ENCODE measurements at places on chromosomes 16 and 17.

DNA sequence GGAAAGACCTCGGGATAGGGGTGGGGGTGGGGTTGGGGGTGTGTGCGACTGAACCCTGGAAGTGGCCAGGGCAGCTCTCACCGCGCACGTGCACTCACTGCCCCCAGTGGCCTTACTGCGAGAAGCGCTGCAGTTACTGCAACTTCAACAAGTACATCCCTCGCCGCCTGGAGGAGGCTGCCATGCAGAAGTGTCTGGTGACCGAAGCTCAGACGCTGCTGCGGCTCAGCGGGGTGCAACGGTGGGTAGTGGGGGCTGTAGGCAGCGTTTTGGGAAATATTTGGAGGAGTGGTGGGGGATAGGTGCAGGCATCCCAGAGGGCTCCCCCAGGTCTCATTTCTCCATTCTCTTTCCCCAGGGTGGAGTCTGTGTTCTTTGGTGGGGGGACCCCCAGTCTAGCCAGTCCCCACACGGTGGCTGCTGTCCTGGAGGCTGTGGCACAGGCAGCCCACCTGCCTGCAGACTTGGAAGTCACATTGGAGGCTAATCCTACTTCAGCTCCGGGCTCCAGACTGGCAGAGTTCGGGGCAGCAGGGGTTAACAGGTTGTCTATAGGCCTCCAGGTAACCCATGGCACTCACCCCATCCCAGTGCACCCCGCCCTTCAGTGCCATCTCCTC is 972 bp downstream of the RSAD1 start:
- peak; percentile 79 for DNase-seq

- no peak for DNase-seq
These were observed 82.6 kb downstream of the C16orf78 start for GRCh38 chr16:49455991-49456745.

GRCh38 chr16:82628711-82629110 is 1.9 kb downstream of the CDH13 start:
- no peak for DNase-seq

GRCh38 chr16:68646953-68647659 is 2.0 kb downstream of the CDH3 start:
- no peak for DNase-seq

- DNase-seq, result peak; percentile 75
These were observed at the start of gene CCL2 for GRCh38 chr17:34254651-34255380. CCL2 (plus strand) TSS chr17:34255285; CDS start chr17:34255350, 65 bp downstream.

GRCh38 chr17:14940938-14941265 is 324.2 kb downstream of the PMP22 start:
- no peak for DNase-seq

DNA sequence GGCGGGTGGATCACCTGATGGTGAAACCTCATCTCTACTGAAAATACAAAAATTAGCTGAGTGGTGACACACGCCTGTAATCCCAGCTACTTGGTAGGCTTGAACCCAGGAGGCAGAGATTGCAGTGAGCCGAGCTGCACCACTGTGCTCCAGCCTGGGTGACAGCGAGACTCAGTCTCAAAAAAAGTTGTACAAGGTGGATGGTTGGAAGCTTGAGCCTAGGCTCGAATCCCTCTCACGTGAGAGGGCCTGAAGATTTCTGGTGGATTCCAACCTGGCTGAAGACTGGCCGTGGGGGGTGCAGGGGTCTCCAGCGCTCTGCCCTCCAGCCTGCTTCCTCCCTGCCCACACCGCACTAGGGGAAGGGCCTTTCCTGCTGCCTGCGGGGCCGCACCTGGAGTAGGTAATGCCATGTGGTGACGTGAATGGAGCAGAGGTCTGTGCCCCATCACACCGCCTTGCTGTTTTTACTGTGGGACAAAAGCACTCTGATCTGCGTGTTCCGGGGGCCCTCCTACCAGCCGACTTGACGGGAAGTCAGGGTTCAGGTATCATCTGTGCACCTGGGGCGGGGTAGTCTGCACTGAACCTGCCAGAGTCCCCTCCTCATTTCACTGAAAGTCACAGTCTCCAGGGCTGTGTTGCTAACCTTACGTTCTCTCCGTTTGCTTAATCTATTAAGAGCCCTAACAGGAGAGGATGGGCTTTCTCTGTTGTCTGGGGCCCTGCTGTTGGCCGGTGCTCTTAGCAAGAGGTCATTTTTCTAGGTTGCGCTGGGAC is 4.2 kb downstream of the RPL13 start:
- no peak for DNase-seq

DNA sequence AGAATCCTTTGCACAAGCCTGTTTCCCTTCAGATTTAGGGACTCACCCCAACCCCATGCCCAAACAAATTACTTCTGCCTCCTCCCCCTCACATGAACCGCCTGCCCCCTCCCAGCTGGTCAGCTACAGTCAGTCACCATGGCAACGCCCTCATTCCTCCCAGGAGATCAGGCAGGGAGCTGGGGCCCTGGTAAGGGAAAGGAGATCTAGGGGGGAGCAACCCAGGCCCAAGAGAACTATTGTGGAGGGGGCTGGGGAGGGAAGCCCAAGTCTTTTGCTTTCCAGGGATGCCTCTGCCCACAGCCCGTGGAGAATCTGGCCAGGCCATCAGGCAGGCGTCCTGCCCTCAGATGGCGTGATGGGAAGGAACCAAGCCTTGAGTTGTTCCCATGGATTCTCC is 2.8 kb downstream of the FAM171A2 start:
- DNase-seq, result no peak

DNA sequence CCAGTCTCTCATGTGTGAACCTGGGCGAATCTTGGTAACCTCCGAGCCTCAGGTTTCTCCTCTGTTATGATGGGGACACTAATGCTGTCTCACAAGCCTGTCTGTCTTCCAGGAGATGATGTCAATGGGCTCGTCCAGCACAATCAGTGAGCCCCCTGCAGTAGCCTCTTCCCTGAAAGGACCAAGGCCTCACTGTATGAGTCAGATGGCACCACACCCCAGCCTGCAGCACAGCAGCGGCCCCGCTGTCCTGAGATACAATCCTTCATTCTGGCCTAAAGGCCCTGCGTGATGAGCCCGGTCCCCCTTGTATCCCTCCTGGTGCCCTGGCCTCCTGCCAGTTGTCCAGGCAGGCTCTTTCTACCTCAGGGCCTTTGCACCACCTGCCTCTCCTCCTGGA is 234.4 kb downstream of the IRF8 start:
- no peak for DNase-seq

GRCh38 chr16:83402967-83403366 is 404.8 kb upstream of the HSBP1 start:
- DNase-seq, result no peak

Data from suppressor macrophage treated with lipopolysaccharide for 4 hours (primary cell).